ENCODE measurements at places on chromosomes 7 and 10. TPM values are rescaled to one million over a fixed set of nuclear protein-coding genes. Genes with fewer than 3 reads are reported as not detected.

GIMAP6 gene
- 58.7 TPM for polyA plus RNA-seq

GRM8 gene
- not detected for polyA plus RNA-seq

RNF32 gene
- polyA plus RNA-seq = 0.14 TPM

RAMP3 gene
- not detected for polyA plus RNA-seq

ZYX gene
- polyA plus RNA-seq = 196 TPM

SMNDC1 gene
- 7.1 TPM for polyA plus RNA-seq

TMEM236 gene
- 0.29 TPM for polyA plus RNA-seq

DDC gene
- not detected for polyA plus RNA-seq

CPXM2 gene
- polyA plus RNA-seq = 1.9 TPM

MEOX2 gene
- 11.6 TPM for polyA plus RNA-seq

MXI1 gene
- polyA plus RNA-seq = 3.0 TPM

CDK14 gene
- polyA plus RNA-seq = 5.2 TPM

ASZ1 gene
- not detected for polyA plus RNA-seq

NEUROD6 gene
- polyA plus RNA-seq = not detected

ZC3HAV1 gene
- 17.1 TPM for polyA plus RNA-seq

LIPF gene
- not detected for polyA plus RNA-seq

IDI2 gene
- not detected for polyA plus RNA-seq

GPR15LG gene
- polyA plus RNA-seq = not detected

CYP2C9 gene
- polyA plus RNA-seq = not detected

OR13A1 gene
- not detected for polyA plus RNA-seq

CASTOR2 gene
- polyA plus RNA-seq = 10.1 TPM

CRHR2 gene
- polyA plus RNA-seq = not detected

ADCY1 gene
- polyA plus RNA-seq = 0.37 TPM

ZNF775 gene
- 7.4 TPM for polyA plus RNA-seq

VCL gene
- polyA plus RNA-seq = 95.4 TPM

RPP30 gene
- 21.1 TPM for polyA plus RNA-seq

SPDYE1 gene
- polyA plus RNA-seq = not detected

TFEC gene
- polyA plus RNA-seq = 3.3 TPM

ERV3-1 gene
- 25.0 TPM for polyA plus RNA-seq

CTNNA3 gene
- not detected for polyA plus RNA-seq

CUZD1 gene
- polyA plus RNA-seq = 1.4 TPM

FFAR4 gene
- not detected for polyA plus RNA-seq

NPC1L1 gene
- polyA plus RNA-seq = not detected

Measured in endothelial cell of umbilical vein (primary cell).